MV-4-11 (cell line): ENCODE measurements at places on chromosomes 16 and 17.

DNA sequence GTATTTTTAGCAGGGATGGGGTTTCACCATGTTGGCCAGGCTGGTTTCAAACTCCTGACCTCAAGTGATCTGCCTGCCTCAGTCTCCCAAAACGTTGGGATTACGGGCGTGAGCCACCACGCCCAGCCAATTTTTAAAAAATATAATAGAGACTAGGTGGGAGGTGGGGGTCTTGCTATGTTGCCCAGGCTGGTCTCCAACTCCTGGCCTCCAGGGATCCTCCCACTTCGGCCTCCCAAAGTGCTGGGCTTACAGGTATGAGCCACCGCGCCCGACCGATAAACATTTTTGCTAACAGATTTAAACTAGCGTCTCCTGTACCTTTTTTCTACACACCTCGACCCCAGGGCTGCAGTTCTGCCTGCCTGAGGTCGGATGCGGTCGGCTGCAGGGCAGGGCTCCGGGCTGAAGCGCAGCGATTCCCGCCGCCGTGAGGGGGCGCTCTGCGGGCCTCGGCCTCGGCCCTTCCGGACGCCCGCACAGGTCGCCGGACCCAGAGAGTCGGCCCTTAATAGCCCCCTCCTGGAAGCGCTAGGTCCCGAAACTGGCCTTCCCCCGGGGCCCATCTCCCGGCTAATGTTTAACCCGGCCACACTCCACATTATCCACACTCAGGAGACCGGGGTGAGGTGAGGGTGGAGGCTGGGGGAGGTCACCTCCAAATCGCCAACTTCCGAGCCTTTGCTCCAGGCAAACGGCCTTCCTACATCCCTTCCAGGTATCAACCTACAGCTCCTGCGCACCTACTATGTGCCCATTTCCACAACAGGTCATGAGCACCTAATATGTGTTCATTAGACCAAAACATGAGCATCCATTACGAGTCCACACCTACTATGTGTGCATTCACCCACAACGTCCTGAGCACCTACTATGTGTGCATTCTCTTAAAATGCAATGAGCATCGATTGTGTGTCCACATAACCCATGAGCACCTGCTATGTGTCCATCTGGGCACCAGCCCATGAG, 2.0 kb upstream of the GLIS2 start:
- DNase-seq, result no peak

GRCh38 chr17:83109793-83110645, 30.6 kb downstream of the METRNL start:
- no peak for DNase-seq

GRCh38 chr16:65414284-65414984, 292.6 kb upstream of the CDH11 start:
- DNase-seq, result peak; percentile 27

GRCh38 chr17:77801545-77802332, 156.8 kb upstream of the TNRC6C start:
- DNase-seq, result no peak

DNA sequence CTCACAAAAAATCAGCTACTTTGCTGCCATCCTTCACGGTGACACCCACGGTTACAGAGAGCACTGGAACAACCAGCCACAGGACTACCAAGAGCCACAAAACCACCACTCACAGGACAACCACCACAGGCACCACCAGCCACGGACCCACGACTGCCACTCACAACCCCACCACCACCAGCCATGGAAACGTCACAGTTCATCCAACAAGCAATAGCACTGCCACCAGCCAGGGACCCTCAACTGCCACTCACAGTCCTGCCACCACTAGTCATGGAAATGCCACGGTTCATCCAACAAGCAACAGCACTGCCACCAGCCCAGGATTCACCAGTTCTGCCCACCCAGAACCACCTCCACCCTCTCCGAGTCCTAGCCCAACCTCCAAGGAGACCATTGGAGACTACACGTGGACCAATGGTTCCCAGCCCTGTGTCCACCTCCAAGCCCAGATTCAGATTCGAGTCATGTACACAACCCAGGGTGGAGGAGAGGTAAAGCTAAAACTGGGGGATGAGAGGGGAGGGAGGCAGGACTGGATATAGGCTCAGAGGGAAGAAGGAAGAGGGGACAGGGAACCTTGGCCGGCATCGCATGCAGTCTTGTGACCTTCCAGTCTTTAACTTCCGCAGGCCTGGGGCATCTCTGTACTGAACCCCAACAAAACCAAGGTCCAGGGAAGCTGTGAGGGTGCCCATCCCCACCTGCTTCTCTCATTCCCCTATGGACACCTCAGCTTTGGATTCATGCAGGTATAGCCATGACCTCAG, 581 bp downstream of the CD68 start:
- DNase-seq, result peak; percentile 85

DNA sequence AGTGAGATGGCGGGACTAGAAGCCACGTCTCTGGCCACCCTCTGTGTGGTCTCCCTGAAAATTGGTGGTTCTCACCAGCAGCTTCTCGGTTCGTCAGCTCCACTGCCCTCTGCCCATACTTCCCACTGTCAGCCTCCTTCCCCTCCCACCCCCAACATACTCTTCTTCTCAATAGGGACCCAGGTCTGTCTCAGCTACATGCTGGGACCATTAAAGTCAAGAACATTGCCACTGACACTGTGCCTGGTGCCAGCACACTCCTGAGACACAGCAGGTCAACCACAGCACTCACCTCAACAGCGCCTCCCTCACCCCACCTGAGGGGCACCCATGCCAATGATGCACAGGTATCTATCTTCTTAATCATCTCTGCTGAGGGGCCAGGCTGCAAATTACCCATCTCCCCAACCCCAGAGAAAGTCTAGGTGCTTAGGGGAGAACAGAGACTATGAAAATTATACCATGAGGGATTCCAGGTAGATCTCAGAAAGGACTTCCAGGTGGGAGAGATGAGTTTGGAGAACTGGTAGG, 1.3 kb downstream of the PLXDC1 start:
- no peak for DNase-seq

DNA sequence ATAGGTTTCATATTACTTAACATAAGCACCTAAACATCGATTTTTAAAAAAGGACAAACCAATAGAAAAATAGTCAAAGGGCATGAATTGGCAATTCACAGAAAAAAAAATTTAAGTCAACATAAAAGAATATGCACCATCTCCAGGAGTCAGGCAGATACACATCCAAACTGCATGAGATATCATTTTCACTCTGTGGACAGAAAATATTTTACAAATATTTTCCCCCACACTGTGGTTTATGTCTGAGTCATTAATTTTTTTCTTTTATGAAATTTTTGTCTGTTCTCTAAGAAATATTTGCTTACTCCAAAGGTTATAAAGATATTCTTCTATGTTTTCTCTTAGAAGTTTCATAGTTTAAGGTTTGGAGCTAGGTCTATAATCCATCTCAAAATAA, 74.4 kb upstream of the DNAH17 start:
- no peak for DNase-seq

- no peak for DNase-seq
Observed at GRCh38 chr16:2237493-2238149, 1.4 kb downstream of the DNASE1L2 start.

DNA sequence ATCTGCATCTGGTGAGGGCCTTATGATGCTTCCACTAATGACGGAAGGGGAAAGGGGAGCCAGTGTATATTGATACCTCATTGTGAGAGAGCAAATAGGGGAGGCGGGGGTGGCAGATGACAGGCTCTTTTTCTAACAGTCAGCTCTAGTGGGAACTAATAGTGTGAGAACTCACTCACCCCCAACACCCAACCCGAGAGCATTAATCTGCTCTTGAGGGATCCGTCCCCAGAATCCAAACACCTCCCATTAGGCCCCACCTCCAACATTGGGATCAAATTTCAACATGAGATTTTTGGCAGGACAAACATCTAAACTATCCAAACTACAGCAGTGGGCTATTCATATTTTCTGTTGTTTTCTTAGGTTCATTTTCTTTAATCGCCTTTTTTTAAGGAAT, 54.4 kb downstream of the BPTF start:
- no peak for DNase-seq

- no peak for DNase-seq
Observed at GRCh38 chr16:79155904-79156303, 444.6 kb downstream of the MAF start.

- no peak for DNase-seq
Observed at GRCh38 chr16:85663891-85664321, 24.8 kb downstream of the GINS2 start.

DNA sequence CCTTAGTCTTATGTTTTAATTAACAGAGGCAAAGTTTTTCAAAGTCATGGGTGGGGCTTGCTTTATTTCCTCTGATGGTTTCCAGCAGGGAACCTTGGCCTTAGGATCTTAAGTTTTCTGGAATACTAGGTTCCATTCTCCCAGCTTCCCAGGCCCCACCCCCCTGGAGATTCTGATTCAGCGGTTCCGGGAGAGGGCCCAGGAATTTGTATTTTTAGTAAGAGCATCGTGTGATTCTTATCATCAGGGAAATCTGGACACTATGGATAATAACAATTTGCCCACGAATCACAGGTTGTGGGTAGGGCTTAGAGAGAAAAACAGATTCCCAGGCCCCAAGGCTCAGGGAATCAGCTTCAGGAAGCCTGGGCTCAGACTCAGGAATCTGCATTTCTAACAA, 263.6 kb downstream of the NTN1 start:
- no peak for DNase-seq

DNA sequence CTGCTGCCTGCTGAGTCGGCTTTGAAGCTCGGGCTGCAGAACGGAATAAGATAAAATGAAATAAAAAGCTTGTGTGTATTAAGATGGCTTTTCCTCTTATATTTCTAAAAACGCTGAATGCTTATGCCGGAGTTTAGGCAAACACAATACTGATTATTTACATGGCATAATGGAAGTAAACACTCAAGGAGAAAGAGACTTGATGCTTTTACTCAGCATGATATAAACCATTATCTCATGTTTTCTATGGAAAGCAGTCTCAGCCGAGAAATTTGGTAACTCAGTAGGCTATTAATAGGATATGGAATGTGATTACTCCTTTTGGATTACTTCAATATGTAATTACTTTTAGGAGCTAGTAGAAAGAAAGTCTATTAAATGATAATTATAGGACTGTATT, 153.3 kb downstream of the CDH11 start:
- DNase-seq, result no peak

DNA sequence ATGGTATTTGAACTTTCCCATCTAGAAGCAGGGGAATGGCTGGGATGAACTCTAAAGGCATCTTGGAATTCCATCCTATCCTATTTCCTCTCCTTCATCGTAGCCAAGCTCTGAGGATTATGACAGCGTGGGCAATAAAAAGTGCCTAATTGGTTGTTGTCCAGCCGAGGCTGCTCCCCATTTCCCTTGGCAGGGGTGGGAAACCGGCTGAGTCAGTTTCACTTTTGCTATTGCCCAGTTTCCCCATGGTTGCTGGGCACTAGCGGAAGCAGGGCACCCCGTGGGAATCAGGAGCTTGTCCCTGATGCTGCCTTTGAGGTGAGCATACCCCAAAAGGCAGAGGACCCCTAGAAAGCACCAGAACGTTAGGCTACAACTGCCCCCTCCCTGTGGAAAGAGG, 13.8 kb upstream of the SP2 start:
- no peak for DNase-seq

DNA sequence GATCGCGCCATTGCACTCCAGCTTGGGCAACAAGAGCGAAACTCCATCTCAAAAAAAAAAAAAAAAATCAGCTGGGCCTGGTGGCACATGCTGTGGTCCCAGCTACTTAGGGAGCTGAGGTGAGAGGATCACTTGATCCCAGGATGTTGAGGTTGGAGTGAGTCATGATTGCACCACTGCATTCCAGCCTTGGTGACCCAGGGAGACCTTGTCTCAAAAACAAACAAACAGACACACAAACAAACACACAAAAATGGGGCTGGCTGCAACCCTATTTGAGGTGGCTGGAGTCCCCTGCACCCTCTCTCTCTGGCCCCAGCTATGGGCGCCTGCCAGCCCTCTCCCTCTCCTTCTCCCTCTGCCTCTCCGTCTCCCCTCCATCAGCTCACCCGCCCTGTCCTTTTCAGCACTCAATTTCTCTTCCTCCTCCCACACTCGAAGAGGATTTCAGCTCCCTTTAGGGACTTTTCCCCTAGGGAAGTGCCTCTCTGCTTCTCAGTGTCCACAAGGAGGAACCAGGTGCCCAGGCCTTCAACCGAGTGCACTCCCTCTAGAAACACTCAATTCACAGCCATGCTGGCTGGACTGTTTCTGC, 17.5 kb upstream of the TFAP4 start:
- DNase-seq, result peak; percentile 66

- DNase-seq, result peak; percentile 91
Observed at GRCh38 chr17:59561042-59561441, 4.4 kb upstream of the DHX40 start.

DNA sequence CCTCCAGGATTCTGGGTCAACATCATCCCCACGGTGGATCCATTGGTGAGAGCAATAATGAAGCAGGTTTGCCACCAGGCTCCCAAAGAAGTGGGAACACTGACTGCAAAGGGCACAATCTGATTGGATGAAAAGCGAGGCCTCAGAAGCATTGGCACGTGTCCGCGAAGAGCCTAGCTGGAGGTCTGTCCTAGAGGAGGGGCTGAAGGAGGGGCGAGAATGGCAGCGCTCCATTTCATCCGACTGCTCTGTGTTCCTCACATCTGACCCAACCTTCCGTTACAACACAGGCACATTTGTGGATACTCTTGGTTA, 79.9 kb downstream of the MRC2 start:
- DNase-seq, result no peak

- DNase-seq, result no peak
Observed at GRCh38 chr16:70682239-70683145, 3.4 kb downstream of the MTSS2 start.

GRCh38 chr17:80328634-80329380, 68.2 kb downstream of the RNF213 start:
- peak; percentile 51 for DNase-seq

GRCh38 chr16:68377667-68378393, 67.0 kb downstream of the PRMT7 start:
- DNase-seq, result no peak

- DNase-seq, result no peak
Observed at GRCh38 chr16:56601325-56601724, 7.1 kb upstream of the MT2A start.

GRCh38 chr17:51706093-51706492, 445.7 kb downstream of the UTP18 start:
- DNase-seq, result no peak

GRCh38 chr17:7315570-7316235, 543 bp upstream of the GPS2 start:
- DNase-seq, result no peak

DNA sequence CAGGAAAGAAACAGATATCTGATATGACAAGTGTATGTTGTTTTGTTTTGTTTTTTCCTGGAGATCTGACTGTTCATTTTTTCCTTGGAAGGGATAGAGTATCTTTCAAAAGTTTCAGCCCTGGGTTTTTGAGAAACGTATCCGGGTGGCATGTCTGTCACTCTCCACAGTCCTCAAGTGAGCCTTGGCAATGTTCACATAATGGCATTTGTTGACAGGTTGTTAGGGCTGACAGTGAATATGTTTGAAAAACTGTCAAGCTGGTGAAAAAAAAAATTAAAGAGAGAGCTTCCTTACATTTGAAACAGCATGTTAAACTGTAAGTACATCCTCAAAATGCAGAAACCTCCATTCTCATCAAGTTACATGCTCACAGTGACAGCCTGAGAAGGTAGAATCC, 113.0 kb upstream of the DYNLRB2 start:
- no peak for DNase-seq
